Stimulated activated CD8-positive, alpha-beta memory T cell treated with anti-CD3 and anti-CD28 coated beads, Interleukin-2, amount 100 ng/mL, for 48 hours (primary cell): ENCODE measurements at places on chromosomes 2 and 18.
A peak's percentile ranks its signal among the peaks of the same experiment; 100 is the strongest.

- no peak for DNase-seq
These were observed 75.4 kb downstream of the CERKL start for GRCh38 chr2:181581534-181581933.

DNA sequence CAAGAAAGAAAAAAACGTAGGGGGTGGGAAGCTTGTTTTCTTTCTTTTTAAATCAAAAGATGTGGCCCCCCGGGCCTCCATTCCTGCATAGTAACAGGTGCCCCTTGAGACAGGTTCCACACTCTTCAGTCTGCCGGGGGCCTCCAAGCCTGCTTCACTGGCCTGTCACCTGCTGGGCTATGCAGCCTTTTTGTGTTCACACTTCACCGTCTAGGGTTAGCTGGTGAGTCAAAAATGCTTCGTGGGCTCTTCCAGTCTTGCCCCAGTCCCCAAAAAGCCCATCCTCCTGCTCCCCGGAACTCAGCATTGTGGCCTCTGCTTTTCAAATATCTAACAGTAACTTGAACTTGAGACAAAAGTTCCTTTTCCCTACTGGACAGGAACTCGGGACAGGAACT lies 67.9 kb downstream of the POLR1A start:
- no peak for DNase-seq

GRCh38 chr2:47429795-47430194 lies 26.8 kb downstream of the MSH2 start:
- DNase-seq, result no peak

DNA sequence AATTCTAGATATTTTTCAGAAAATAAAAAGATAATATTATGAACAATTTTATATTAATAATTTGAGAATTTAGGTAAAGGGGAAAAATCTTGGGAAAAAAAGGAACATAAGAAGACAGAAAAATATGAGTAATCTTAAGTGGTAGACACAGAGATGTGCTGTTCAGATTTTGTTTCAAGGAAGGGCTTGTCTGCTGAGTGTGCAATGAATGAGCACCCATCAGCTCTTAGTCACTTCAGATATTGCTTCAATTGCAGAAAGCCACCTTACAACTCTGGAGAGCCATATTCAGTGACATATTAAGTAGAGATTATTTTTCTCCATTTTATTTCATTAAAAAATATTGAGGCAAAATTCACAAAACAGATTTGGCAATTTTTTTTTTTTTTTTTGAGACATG lies 282.0 kb upstream of the CHST9 start:
- no peak for DNase-seq

DNA sequence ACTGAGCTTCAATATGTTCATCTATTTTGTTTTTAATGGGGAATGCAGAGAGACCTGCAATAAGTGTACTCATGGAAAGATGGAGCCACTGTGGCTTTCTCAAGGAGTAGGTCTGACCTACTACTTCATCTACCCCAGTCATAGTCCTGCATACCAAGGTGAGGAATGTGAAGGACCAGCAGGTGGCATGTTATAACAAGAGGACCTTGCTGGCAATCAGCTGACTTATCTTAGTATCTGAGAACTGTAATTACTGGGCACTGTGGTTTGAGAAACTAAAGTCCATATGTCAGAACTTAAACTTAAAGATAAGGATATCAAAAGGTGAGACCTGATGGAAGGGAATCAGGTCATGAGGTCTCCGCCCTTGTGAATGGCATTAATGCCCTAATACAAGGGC lies 1104.2 kb downstream of the BCL11A start:
- no peak for DNase-seq

GRCh38 chr2:18600255-18600613 lies 10.9 kb upstream of the NT5C1B start:
- DNase-seq, result no peak

- no peak for DNase-seq
These were observed 148.6 kb downstream of the LRATD1 start for GRCh38 chr2:14781142-14781541.

DNA sequence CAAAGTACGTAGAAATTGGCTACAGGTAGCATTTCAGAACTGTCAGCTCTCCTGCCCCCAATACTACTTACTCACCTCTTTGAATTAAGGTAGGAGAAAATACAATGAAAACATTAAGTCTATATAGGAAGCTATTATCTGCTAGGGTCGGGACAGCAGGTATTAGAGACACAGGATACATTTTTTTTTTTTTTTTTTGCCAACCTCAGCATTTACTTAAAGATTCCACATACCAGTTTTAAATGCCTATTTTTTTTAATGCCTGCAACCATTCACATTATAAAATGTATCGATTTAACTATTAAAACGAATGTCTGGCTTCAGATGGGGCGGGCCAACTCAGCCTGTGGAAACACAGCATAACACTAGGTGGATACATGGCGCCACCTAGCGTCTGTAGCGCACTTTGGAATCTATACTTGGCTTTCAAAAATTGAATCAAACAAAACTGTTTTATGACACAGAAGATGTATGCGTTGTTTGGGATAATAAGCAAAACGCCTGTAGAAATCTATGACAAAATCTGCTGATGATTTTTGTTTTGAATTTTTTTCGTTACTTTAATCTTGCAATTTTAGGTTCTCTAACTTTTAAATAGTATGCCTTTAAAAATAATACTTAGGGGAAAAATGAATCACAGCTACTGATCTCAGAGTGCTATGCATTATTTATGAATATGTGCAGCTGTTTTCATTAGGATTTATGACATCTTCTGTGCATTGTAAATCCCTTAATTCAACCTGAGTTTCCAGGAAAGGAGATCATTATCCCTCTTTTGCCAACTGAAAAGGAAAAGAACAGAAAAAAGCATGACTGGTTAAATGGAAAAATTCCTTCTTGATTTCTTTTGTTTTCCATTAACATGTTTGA lies 261.0 kb downstream of the NYAP2 start:
- peak; percentile 61 for DNase-seq

- no peak for DNase-seq
These were observed 56.0 kb upstream of the KLF7 start for GRCh38 chr2:207221731-207222130.

DNA sequence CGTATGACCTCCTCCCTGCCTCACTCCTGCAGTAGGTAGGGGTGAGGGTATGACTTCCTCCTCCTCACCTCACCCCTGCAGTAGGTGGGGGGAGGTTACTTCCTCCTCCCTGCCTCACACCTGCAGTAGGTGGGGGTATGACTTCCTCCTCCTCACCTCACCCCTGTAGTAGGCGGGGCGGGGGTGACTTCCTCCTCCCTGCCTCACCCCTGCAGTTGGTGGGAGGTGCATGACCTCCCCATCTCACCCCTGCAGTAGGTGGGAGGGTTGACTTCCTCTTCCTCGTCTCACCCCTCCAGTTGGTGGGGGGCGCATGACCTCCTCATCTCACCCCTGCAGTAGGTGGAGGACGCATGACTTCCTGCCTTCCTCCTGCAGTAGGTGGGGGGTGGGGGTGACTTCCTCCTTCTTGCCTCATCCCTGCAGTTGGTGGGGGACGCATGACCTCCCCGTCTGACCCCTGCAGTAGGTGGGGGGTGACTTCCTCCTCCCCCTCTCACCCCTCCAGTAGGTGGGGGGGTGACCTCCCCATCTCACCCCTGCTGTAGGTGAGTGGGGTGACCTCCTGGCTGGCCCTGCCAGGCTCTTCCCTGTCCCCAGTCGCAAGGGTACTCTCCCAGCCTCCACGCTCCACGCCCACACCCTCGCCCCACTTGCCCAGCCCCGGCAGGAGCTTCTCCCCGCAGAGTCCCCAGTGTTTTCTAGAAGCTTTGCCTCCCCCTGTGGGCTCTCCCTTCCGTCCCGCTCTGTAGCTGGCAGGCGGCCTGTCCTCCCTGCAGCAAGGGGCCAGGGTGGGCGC lies 39.3 kb downstream of the TSHZ1 start:
- no peak for DNase-seq

DNA sequence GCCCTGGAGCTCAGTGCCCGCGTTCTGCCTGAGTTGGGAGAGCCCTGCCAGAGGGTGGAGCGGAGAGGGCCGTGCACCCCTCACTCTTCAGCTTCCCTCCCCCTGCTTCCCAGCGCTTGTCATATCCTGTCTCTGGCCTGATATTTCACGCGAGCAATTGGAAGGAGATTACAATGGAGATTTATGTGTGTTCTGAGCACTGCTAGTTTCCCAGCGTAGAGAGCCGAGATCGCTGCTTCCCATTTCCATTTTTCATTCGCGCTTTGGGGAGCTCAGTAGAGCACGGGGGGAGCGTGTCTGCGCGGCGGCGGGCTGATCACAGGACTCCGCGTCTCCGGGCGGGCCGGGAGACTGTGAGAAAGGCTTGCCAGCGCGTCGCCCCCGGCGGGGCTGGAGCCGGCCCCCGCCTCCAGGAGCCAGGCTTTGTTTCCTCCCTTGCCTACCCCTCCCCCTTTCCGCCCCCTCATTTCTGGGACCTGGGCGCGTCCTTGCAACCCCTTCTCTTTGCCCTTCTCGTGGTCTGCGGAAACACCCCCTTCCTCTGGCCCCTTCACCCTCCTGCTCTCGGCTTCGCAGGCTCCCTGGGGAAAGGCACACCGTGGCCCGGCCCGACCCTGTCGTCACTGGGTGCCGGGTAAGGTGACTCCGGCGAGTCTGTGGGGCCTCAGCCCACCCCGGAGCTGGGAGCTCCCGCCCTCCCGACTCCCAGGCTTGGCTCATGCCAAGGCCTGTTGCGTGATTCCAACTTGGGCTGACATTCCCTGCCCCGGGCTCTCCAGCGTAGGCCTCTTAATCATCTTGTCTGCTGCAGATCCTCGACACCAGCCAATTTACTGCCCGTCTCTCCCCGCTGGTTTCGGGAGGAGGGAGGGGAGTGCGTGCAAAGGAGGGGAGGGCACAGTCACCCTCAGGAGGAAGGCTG lies 5.8 kb downstream of the DLX2 start:
- DNase-seq, result no peak

- DNase-seq, result no peak
These were observed 5.9 kb upstream of the RFX8 start for GRCh38 chr2:101480764-101481163.

GRCh38 chr2:123928358-123928757 lies 96.7 kb upstream of the CNTNAP5 start:
- no peak for DNase-seq

- no peak for DNase-seq
These were observed 69.3 kb downstream of the LBH start for GRCh38 chr2:30300456-30301221.

GRCh38 chr2:216991563-216991962 lies 131.7 kb upstream of the TNP1 start:
- no peak for DNase-seq

DNA sequence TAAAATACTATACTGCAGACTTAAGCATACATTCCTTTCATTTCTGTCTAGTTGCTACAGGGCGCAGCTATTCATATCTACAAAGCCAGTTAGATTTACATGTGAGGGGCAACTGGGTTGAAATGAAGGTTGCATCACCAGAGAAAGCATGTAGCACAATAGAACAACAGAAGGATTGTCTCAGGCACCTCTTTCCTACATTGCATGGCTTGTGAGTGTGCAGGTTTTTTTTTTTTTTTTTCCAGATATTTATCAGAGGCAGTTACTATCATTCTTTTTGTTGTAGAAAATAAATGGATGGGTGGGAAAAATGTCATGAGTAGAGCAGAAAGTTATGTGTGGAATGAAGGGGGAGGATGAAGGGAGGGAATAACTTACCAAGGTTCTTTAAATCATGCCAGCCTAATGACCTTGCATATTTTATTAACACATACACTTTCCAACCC lies 86.8 kb downstream of the ERBB4 start:
- no peak for DNase-seq

DNA sequence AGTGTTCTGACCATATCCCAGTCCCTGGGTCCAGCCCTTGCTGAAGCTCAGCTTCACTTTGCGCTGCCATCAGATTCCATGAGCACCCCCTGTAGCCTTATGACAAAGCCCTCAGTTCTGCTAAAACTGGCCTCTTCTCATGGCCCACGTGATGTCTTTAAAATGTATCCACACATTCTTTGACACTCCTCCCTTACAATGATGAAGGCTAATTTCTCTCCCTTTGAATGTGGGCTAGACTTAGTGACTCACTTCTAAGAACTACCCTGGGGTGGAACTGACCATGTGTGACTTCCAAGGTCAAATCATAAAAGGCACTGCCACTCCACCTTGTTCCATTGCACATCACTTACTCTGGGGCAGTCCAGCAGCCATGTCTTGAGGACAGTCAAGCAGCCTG lies 45.4 kb upstream of the GORASP2 start:
- DNase-seq, result no peak

DNA sequence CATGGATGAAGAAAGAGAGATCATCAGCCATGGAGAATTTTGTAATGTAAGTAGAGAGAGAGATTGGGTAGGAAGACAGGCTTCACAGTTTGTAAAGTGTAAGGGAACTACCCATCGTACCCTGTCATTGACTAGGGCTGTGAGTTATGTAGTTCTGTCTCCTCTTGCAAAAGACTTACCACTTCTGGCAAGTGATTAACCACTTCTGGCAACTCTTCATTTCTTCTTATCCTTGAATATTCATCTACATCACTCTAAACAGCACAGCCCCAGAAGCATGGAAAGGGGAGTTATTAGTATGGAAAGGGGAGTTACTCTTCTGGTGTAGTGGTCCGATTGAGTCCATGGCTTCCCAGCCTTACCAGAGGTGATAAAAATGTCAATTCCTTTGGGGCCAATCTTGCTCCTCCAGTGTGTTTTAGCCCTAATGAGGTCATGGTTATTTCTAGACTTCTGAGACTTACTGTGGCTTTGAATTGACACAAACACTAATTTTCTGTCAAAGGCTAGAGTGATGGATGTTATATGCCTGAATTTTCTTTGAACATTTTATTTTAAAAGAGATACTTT lies 52.0 kb downstream of the STAT1 start:
- DNase-seq, result no peak

GRCh38 chr2:149047118-149047517 lies 8.6 kb downstream of the LYPD6B start:
- DNase-seq, result no peak

DNA sequence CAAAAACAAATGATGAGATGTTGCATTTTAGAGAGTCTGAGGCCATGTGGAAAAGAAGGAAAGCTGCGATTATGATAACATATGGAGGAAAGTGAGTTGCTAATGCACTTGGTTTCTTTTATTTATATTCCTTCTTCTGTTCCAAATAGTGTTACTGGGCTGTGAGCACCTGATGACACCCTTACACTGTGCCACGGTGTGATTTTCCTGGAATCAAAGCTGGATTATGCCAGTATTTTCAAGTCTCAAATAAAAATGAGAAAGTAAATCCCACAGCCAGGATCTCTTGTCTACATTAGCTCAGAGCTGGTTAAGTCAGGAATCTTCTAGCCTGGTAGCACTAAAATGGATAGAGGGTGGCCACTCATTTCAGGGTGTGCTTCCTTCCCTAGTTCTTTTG lies 670.8 kb downstream of the TDRD15 start:
- no peak for DNase-seq

GRCh38 chr2:235106874-235107639 lies 155.2 kb downstream of the SH3BP4 start:
- no peak for DNase-seq
